Stimulated activated CD8-positive, alpha-beta memory T cell treated with anti-CD3 and anti-CD28 coated beads, Interleukin-4, amount 100 ng/mL, for 4 hours (primary cell): ENCODE measurements at places on chromosomes 7 and 10.

DNA sequence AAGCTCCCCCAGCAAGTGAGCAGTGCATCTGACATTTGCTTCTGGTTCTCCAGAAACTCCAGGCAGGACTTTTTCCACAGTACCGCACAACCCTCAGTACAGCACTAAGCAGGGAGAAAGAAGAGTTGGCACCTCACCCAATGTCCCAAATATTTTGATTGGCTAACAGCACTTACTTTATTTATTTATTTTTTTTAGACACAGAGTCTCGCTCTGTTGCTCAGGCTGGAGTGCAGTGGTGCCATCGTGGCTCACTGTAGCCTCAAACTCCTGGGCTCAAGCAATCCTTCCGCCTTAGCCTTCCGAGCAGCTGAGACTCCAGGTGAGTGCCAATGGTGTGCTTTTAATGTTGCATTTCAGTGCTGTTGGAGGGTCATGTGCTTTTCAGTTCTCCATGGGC is 200.3 kb upstream of the ZMIZ1 start:
- DNase-seq = no peak

DNA sequence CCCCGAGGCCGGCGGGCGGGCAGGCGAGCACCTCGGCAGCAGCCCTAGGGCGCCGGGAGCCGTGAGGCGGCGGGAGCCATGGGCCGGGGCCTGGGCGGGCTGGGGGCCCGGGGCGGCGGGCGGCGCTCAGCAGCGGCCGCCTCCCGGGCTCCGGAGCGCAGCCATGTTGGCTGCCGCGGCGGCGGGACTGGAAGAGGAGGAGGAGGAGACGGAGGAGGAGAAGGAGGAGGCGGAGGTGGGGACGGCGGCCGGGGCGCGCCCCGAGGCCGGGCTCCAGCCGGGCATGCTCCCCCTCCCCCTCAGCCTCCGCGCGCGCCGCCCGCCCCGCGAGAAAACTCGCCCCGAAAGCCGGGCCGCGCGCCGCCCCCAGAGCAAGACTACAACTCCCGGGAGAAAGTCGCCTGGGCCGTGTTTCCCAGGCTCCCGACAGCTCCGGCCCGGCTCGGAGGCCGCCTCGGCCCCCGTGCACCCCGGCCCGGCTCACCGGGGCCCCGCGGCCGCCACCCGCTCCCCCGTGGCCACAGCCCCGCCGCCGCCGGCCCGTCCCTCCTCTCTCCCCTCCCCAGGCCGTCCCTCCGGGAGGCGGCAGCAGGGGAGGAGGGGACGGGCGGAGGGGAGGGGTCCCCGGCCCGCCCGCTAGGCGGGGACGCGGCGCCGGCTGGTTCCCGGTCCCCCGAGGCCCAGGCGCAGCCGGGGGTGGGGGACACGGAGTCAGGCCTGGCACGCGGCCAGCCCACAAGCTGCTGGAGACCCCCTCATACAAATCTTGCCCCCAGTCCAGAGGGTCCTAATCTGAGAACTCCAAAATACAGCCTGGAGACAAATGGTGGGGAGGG is at the start of gene DLG5:
Gene DLG5, minus strand, starts transcription at position 190 of the 836 bp plus-strand sequence. CDS start 235 bp downstream, outside the sequence.
- DNase-seq = no peak

DNA sequence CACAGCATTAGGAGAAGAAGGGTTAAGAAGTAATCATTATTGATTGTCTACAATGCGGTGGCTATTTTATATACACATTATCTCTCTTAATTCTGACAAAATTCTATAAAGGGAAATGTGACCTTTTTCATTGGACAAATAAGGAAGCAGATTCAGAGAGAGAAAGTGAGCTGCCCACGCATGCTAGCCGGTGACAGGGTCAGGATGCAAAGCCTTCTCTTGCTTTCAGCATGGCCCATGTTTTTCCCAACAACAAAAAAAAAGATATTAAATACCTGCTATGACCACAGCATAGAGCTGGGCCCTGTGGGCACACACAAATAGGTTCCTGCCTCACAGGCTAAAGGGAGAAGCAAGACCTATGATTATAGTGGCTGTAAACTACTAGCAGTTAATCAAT is 66.8 kb downstream of the PPP1R3C start:
- no peak for DNase-seq

DNA sequence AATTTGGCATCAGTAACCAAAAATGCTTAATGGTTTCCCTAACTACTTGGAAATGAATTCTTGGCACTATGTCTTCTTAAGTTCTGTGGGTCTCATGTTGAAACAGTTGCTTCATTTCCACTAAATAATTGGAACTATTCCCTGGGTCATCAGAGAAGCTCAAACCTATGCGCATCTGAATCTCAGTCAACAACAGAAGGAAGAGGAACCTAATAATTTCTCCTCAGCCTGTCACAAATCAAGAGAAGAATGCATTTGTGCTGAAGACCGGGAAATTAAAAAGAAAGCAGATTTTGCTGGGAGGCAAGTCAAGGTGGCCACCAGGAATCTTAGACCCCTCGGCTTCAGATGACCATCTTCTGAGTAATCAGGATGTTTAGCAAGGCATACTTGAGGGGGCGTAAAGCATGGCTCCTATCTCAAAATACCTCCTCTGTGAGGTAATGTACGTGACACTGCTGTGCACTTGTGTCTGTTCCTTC is 41.4 kb downstream of the TOMM7 start:
- DNase-seq = no peak

DNA sequence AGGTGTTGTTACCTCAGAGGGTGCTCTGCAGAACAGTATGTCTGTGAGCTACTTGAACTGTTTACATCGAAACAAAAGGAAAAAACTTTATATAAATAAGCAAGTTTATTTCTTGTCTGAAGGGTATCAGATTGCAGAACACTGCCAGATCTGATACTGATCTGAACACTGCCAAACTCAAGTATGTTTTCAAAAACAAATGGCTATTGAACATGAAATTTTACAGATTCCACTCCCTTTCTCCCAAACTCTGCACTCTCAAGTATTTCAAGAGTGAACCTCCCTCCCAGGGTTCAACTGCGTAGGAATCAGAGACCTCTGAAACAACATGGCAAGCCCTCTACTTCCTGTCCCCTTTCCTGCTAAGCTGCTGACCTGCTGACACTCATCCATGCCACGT is 216.6 kb downstream of the ZNF33B start:
- DNase-seq = no peak

DNA sequence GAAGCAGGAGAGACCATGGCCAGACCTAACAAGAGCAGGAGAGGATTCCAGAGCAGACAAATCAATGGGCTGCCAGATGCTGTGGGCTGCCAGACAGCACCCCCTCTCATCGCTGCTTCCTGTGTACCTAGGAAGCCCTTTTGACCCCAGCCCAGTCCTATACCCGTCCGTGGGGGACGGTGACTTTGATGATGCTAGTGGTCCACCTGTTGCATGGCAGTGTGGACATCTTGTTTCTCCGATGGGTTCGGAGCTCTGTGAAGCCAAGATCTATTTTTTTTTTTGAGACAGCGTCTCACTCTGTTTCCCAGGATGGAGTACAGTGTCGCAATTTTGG is 18.2 kb upstream of the GDI2 start:
- no peak for DNase-seq
